ENCODE measurements at places on chromosomes 7 and 10.

DNA sequence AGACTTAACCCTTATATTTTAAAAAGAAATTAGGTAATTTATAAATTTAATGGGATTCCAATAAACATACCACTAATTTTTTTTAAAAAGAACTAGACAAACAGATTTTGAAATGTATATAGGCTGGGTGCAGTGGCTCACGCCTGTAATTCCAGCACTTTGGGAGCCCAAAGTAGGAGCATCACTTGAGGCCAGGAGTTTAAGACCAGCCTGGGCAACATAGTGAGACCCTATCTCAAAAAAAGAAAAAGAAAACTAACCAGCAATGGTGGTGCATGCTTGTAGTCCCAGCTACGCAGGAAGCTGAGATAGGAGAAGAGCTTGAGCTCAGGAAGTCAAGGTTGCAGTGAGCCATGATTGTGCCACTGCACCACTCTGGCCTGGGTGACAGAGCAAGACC is 62.7 kb downstream of the EZH2 start:
- no peak for DNase-seq

GRCh38 chr7:3943779-3944520 is 642.9 kb downstream of the SDK1 start:
- no peak for DNase-seq

DNA sequence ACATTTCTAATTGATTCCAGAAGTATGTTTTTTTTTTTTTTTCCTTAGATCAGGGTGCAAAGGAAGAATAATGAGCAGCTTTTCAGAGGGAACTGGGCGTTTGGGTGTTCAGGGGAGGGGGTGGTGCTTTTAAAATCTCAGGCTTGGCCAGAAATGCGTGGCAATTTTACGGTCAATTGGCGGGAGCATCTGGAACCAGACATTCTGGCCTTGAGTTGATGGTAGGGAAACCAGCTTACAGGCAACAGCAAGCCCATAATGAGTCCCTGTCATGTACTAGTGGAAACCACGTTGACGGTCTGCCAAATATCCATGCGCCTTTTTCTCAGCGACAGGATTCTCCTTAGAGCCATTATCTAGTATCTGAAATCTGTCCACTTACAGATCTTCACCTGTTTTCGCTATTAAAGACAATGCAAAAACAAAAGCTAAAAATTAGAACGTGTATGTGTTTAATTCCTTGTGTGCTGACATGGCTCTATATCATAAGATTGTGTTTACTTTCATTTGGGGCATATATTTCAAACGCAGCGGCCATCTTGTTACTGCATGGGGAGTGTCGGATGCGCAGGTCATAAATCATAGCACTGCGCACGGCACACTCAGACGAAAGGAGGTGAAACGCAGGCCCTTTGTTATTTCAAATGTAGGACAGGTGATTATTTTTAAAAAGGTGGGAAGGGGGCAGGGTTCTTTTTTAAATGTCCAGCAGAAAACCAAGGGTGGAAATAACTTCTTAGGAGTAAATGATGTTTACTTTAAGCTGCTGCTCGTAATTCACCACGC is 209.2 kb downstream of the AGMO start:
- no peak for DNase-seq

- DNase-seq = no peak
Observed at GRCh38 chr7:130322615-130323014, 22.0 kb upstream of the CPA5 start.

DNA sequence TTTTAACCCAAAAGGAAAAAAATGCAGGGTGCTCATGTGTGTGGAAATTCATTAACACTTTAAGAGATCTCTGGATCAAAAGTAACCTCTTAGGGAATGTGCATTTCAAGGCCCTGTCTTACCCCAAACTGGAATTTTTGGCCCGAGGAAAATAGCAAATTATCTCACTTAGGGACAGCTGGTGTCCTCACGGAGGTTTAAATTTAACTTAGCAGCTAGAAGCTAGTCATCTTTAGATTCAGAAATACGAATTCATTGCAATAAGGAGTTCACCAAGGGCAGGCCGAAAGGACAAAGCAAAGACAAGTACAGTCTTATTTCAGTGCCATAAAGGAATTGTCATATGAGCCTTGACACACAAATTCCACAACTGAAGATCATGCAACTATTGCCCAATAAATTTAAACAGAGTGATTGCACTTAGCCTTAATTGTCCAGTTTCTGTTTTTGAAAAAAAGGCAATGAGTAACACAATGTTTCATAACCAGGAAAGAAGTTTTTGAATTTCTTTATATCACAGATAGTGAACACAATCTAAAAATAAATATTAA is 22.4 kb upstream of the SEMA3C start:
- peak; percentile 84 for DNase-seq

DNA sequence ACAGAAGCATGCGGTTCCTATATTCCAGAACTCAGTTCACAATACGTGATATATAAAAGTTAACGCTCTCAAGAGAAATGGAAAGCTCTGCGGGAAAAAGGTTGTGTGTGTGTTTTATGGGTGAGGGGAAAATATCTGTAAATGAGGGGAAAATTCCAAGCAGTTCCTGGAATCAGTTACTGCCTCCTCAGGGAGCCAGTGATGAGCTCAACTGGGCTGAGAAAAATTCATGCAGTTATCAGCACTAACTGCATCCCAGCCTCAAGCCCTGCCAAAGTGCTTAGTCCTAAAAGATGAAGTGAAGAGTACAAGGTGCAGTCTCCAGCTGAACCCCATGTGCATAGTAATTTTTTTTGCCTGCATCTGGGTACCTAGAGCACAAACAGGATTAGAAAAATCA is 191.9 kb downstream of the CDK14 start:
- DNase-seq = no peak

- peak; percentile 87 for DNase-seq
Observed at GRCh38 chr10:33136271-33136670, 178.2 kb upstream of the ITGB1 start.

GRCh38 chr7:28481091-28481926 is 69.0 kb downstream of the CREB5 start:
- no peak for DNase-seq

- no peak for DNase-seq
Observed at GRCh38 chr7:134932707-134933370, 53.5 kb upstream of the AGBL3 start.

DNA sequence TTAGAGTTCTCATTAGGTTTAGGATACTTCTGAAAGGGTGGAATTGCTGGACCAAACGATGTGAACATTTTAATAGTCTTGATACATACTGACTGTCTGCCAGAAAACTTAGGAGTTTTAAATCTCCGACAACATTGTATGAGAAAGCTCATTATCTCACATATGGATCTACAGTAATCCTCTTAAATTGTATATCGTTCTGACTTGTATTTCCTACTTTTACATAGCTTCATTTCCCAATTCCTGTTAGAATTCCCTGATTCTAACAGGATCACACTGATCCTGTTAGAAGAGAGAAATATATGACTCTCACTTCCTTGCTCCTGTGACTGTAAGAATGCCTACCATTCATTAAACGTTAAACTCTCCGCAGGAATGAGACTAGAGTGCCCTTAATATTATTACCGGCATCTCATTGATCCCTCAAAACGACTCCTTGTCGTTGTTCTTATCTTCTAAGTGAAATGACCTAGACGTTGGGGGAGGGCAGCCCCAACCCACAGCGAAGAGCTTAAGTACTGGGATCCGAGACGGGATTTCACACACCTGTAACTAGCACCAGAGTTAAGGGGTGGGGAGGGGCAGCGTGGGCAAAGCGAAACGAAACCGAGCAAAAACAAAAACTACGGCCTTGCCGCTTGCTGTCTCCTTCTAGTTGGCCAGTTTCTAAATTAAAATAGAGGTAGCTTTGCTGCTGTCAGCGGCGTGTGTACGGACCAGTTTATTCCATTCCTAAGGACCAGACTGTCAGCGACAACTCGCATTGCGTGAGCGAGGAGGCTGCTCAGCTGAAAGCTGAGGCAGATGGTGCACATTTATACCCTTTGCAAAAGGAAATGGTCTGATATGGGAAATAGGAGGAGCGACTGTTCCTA is 678 bp upstream of the TMEM106B start:
- DNase-seq = no peak

DNA sequence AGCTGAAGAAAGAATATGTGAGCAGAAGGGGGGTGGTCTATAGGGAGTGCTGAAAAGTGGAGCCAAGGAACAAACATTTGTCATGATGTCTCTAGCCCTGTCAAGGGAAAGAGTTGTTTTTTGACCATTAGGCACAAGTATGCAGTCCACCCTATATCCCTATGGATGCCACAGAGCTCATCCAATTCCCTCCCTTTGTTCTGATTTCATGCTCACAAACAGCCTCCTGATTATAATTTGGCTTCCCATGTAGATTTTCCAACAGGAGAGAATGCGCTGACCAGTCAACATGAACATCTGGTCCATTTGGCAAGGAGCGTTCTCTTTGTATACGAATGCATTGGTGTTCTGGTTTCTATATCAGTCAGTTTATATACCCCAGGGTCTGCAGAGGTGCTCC is 12.1 kb upstream of the CEP41 start:
- DNase-seq = no peak

GRCh38 chr10:69497231-69497561 is 45.9 kb downstream of the TSPAN15 start:
- no peak for DNase-seq

- DNase-seq = no peak
Observed at GRCh38 chr7:114087653-114088469, 169.1 kb upstream of the PPP1R3A start.

DNA sequence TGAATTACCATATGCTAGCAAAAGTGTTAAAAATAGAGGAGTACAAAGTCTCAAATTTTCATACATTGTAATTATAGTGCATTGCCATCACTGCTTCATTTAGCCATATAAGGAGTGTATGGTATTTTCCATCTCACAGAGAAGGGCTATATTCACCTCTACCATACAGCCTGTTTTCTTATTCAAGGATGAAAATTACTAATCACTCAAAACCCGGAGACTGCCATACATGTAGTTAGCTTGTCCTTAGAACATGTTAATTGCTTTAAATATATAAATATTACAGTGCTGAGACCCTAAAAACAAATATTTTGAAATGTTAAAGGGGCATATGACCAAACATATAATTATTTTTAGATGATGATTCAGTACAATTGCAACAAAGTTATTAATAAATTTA is 49.4 kb downstream of the CPEB3 start:
- no peak for DNase-seq

DNA sequence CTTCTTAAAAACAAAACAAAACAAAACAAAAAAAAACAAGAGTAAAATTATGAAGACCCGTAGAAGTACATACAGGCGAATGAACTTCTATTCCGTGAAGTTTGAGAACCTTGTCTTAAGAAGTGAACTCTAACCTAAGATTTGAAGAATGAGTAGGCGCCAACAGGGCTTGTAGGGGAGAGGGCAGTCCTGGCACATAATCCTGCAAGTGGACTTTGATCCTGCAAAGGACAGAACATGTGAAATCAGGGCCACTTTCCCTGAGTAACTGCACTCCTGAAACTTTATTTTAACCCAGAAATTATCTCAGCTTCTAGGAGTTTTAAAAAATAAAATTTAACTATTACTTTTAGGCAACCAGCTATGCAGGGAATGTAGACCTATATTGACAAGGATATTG is 62.0 kb downstream of the GNAT3 start:
- no peak for DNase-seq

GRCh38 chr10:88120599-88121333 is 257.3 kb downstream of the PTEN start:
- no peak for DNase-seq

DNA sequence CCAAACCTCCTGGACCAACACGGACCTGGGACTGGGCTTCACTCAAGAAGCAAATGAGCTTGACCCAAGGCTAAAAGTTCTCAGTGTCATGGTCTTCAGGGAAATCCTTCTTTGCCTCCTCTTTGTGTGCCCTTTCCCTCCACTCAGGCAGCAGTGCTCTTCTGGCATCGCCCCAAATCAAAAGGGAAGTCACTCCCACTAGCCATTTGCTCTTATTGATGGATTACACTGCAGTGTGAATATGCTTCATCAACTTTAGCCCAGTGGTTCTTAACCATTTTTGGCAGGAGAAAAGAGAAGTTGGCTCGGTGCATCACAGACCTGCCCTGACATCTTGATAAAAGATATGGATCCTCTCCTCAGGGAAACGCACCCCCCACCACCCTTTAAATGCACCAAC is 19.2 kb upstream of the IKZF1 start:
- DNase-seq = no peak

DNA sequence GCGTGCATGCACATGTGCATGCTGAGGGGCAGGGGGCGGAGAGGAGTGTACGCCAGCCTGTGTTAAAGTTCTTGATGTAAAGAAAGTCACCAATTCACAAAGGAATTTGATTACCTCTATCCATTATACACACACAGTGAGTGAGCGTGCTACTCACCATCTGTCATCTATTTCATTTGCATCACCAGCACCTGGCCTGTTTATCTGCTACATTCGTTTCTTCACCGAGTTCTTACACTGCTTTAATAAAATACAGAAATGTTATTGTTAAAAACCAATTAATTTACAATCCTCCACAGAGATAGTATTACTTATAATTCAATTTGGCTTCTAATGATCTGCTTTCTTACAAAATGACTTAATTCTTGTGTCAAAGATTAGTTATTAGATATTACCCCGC is 32.6 kb downstream of the NEUROD6 start:
- DNase-seq = no peak

GRCh38 chr7:138527746-138528223 is 67.7 kb downstream of the TRIM24 start:
- peak; percentile 15 for DNase-seq

GRCh38 chr7:367351-367901 is 77.5 kb downstream of the FOXL3 start:
- no peak for DNase-seq

GRCh38 chr10:78577712-78578111 is 491.1 kb upstream of the ZMIZ1 start:
- no peak for DNase-seq

DNA sequence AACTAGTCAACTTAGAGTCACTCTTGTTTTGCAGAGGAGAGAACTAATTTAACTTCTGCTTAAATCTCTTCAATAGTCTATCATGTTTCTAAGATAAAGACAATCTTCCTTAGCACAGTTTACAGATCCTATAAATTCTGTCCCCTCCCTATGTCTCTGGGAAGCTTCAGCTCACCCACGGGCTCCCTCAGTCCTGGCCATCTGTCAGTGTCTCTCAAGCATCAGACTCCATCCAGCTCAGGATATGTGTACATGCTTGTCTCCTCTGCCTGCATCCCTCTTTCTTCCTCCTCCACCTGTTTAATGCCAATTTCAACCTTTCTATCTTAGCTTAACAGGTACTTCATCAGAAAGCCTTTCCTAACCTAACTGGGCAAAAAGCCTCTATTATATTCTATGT is 177.1 kb upstream of the PTER start:
- no peak for DNase-seq

- DNase-seq = no peak
Observed at GRCh38 chr10:17452060-17452841, 2.1 kb downstream of the ST8SIA6 start.

GRCh38 chr7:158976468-158976848 is 120.1 kb downstream of the DYNC2I1 start:
- peak; percentile 15 for DNase-seq

GRCh38 chr7:70466725-70467364 is 665.1 kb upstream of the GALNT17 start:
- DNase-seq = no peak
